ENCODE measurements at places on chromosomes 1 and 21. TPM values are rescaled to one million over a fixed set of nuclear protein-coding genes. Genes with fewer than 3 reads are reported as not detected.

CHRM3 gene
- 5.4 TPM for total RNA-seq

TMPRSS2 gene
- 83.6 TPM for total RNA-seq

ZSWIM5 gene
- 4.1 TPM for total RNA-seq

RPL11 gene
- 895 TPM for total RNA-seq

FCRL2 gene
- total RNA-seq, result 0.20 TPM

Measured in upper lobe of right lung (tissue), 1 donor.